ENCODE measurements at places on chromosomes 4 and X. TPM values are rescaled to one million over a fixed set of nuclear protein-coding genes. Genes with fewer than 3 reads are reported as not detected.

TRO gene
- total RNA-seq: 0.63 TPM

ALB gene
- total RNA-seq: not detected

CTAG1A gene
- not detected for total RNA-seq

GAGE1 gene
- total RNA-seq: not detected

CHRDL1 gene
- total RNA-seq: not detected

AP1S2 gene
- 15.4 TPM for total RNA-seq

LDOC1 gene
- total RNA-seq: 91.3 TPM

POF1B gene
- 2.1 TPM for total RNA-seq

GC gene
- total RNA-seq: not detected

MAGEA12 gene
- total RNA-seq: 0.15 TPM

FTSJ1 gene
- total RNA-seq: 73.8 TPM
